ENCODE measurements at places on chromosomes 16 and 17. TPM values are rescaled to one million over a fixed set of nuclear protein-coding genes. Genes with fewer than 3 reads are reported as not detected.

DNA sequence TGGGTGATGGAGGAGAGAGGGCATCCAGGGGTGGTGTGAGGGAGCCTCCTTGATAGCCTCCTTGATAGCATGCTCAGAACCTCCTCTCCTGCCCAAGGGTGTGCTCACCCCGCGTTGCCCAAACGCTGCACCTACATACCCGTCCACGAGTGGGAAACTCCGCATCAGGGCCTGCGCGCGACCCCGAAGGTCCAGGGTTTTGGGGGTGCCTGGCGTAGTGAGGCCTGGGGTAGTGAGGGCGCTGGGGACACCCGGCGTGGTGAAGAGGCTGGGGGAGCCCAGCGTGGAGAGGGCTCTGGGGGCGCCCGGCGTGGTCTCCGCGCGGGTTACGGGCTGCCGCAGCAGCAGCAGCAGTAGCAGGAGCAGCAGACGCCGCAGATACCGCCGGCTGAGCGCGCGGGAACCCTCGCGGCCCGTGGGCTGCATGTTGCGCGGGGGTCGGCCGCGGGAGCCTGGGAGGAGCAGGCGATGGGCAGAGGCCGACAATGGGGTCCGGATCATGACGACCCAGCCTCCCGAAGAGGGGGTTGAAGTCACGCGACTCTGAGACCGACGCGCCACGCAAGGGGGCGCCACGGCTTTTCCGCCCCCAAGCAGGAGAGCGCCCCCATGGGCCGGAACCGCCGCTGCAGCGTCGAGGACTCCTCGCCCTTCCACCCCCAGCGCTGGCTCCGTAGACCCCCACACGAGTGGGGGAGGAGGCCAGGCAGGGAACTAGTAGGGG lies at the start of gene DPEP3:
DPEP3 (minus strand) TSS at position 545 of the 724 bp plus-strand sequence; CDS start at position 426, 119 bp downstream.
- DNase-seq: no peak

The RPRML gene
- total RNA-seq: not detected

DNA sequence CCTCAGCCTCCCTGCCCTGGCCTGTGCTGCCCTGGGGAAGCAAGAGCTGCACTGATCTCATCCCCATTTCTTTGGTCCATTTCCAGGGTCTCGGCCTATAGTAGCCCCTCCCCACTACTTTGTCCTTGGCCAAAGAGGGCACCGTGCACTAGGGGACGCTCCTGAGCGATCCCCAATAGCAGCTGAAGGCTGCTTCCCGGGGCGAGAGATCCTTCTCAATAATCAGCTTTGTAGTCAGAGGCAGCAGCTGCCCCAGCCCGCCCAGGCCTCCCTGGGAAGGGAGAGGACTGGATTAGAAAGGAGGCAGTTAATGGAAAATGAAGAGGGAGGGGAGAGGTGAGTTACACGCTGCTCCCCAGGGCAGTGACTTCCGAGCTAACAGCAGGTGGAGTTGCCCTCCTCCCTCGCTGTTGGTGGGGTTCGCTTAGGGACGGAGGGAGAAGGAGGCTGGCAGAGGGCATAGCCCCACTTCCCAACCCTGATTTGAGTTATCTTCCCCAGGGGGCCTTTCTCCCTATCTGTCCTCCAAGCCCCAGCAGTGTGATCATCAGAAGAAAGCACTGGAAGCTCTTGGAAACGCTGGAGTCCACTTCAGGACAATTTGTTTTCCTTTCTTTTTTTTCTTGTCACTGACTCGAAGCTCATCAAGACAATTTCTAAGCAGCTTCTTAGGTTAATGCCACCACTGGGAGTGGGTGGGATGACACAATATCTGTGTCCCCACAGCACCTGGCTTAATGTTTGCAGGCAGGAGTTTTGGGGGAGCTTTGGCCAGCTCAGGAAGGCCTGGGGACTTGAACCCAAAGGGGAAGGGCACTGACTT lies 2.6 kb downstream of the MXRA7 start:
- no peak for DNase-seq

The EIF3CL gene
- total RNA-seq: 42.2 TPM

DNA sequence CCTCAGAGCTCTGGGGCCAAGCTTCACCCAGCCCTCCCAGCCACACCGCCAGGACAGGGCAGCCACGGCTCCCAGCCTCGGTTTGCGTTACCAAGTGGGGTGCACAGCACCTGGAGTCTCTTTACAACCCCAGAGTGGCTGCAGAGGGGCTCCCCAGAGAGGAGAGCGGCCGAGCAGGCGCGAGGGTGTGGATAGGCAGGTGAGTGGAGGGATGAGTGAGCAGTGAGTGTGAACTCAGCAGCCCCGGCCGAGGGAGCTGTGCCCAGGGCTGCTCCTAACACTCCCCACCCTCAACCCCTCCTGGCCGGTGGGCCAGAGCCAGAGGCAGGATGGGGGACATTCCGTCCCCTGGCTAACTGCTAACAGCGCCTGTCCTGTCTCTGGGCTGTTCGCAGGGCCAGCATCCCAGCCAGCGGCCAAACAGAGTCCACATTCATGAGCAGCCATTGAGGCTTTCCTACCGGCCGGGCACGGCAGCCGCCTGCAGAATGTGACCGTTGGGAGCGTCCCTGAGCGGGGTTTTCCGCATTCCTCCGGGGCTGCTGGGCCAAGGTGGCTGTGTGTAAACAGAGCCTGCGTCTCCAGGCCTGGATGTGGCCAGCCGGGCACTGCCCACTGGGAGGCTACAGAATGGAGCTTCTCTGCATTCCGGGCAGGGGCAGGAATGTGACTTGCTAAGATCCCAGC lies 5.3 kb downstream of the ZNF469 start:
- peak; percentile 58 for DNase-seq

The TBC1D3B gene
- not detected for total RNA-seq

- DNase-seq: peak; percentile 98
Observed at GRCh38 chr17:78862073-78863023, 21.7 kb upstream of the USP36 start.

The CD300LB gene
- not detected for total RNA-seq

- peak; percentile 93 for DNase-seq
Observed at GRCh38 chr17:77002103-77003045, 134.2 kb downstream of the MGAT5B start.

The FAM171A2 gene
- 1.1 TPM for total RNA-seq

The TBC1D3H gene
- total RNA-seq: not detected

- no peak for DNase-seq
Observed at GRCh38 chr17:37174205-37174604, 201.6 kb upstream of the C17orf78 start.

- peak; percentile 22 for DNase-seq
Observed at GRCh38 chr17:6639586-6640535, 650 bp downstream of the KIAA0753 start.

DNA sequence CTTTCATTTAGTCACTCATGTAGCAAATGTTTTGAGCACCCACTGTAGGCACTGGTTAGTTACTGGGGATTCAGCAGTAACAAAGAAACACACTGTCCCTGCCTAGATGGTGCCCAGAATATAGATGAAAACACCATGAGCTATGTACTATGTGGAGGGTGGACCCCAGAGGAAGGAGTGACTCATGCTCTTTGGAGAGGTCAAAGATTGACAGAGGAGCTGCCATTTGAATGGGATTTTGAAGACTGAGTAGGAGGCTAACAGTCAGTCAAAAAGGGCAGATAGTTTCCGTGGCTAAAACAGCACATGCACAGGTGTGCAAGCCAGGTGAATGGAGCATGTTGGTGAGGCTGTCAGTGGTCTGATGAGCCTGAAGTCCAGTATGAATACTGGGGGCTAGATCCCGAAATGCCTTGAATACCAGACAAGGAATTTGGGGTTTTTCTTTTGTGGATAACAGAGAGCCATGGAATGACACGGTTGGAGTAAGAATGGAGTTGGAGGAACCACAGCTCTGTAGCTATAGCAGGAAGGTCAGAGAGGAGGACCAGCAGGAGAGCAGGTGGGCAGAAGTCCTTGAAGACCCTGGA lies 6.1 kb downstream of the IL21R start:
- peak; percentile 66 for DNase-seq

DNA sequence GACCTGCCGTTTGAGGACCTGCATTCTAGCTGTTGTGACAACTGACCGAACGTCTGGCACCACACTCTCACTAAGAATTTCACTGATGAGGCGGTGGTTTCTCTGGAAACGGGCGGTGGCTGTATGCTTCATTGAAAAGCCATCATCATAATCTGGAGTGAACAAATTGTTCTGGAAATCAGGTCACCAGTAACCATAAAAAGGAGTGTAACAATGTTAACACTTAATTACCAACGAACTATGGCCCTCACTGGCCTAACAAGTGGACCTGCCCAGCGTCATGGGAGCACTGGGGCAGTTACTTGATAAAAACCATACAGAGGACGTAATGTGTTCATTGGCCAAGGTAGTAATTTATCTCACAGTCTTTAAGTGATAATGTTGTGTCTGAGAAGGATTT lies 15.4 kb downstream of the SMARCE1 start:
- DNase-seq: no peak

GRCh38 chr17:46917041-46917440 lies 5.9 kb upstream of the GOSR2 start:
- no peak for DNase-seq

The CXCL16 gene
- 0.29 TPM for total RNA-seq

DNA sequence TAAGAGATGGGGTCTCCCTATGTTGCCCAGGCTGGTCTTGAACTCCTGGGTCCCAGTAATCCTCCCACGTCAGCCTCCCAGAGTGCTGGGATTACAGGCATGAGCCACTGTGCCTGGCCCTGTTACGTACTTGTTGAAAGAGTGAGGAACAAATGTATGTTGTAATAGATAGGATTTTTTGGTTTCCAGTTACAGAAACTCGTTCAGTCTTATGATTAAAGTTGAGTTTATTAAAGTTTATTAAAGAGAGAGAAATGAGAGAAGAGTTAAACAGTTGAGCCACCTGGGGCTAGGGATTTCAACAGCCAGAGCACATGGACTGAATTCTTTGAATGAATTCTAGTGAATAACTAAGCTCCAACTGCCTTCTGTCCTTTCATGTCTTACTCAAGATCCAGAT lies 3.7 kb downstream of the TADA2A start:
- no peak for DNase-seq

The EVPL gene
- not detected for total RNA-seq

- DNase-seq: no peak
Observed at GRCh38 chr16:47056688-47057629, 83.5 kb upstream of the DNAJA2 start.

DNA sequence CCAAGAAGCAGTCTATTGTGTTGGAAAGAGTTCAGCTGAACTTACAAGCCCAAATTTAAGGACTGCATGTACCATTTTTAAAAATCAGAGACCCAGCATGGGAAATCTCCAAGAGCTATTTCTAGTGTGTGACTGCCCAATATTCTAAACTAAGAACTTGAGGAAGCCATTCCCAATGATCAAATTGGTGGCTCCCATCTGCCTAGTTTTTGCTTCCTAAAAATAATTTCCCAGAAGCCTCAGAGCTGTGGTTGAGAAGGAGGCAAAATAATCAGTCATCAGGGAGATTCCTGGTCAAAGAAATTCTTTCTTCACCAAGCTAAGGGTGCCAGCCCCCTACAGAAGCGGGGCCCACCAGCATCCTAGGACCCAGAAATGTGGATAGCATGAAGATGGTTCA lies 176.1 kb upstream of the CDH5 start:
- DNase-seq: no peak

DNA sequence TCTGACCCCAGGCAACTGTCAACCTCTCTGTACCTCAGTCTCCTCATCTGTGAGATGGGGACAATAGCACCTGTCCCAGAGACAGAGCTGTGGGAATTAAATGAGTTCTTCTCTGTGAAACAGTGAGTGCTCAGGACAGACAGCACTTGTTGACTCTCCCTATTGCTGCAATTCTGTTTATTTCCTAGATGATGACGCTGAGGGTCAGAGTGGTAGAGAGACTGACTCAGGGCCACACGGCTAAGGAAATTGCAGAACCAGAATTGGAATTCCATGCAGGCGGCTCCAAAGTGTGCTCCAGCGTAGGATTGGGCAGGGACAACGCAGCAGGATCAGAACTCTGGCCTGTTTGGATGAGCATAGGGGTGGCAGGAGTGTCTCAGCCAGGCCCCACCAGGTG lies 302.2 kb downstream of the C16orf95 start:
- no peak for DNase-seq

- peak; percentile 57 for DNase-seq
Observed at GRCh38 chr16:64339052-64339770, 782.7 kb downstream of the CDH11 start.

DNA sequence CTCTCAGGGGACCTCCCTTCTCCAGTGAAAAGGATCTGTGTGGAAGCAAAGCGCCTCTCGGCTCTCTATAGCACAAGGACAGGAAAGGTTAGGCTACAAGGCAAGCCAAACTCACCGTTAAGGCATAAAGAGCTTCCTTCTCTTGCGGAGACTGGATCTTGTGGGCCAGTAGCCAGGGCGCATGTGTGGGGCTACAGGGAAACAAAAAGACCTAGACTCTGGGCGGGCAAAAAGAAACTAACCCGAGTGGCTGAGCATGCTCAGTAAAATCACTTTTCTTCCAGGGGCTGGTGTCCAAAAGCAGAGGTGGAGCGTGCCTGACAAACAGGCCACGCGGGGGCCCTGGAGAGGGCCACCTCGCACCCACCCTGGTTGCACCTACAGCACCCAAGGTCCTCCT lies 16.1 kb downstream of the GGA2 start:
- DNase-seq: no peak

The MT4 gene
- total RNA-seq: not detected

- DNase-seq: peak; percentile 26
Observed at GRCh38 chr17:71764505-71764904, 356.3 kb upstream of the SOX9 start.

DNA sequence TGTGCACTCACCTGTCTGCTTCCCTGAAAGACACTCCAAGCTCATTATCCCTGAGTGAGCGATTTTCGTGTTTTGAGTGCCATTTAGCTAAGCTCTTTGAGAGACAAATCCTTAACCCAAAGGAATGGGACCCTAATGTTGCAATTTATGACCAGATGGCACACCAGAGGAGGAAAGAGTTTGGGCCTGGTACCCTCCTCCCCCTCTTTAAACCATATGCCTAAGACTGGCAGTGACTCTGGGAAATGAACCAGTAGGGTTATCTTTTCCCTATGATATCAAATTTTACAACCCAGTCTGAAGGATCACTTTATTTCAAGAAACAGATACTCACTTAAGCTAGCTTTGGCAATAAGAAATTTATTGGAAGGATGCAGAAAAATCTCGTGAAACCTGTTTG lies 550.4 kb downstream of the TOX3 start:
- DNase-seq: no peak

DNA sequence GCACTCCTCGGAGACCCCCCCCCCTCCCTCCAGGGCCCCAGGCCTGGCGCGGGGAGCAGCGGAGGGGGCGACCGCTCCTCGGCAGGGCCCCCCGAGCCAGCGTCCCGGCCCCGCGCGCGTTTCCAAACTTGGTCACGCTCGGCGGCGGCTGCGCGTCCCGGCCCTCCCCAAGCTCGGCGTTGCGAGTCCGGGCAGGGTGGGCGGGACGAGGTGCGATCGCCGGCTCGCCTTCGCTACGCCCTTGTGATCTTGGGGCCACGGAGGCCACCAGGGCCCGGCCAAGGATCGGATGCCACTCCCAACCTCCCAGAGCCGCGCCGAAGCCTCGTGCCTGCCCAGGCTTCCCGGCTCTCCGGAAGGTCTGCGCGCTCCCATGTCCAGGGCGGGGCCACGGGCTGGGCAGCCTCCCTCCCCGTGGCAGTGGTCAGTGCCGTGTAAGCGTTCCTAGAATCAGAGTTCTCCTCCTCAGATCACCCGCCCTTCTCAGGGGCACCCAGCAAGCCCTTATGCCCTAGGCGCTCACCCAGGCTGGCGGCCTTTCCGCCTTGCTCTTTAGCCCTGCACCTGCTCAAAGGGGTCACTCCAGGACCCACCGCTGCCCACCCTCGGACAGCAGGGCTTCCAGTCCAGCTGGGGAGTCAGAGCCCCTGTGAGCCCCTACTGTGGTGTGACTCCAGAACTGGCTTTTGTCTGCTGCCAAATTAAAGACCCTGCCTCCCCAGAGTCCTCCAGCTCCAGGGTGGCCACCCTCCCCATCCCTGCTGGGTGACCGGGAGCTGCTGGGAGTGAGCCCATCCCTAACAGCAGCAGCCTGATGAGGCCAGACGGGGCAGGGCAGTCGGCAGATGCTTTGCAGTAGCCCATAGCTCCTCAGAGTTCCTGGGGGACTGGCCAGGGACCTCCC lies 12.2 kb upstream of the MRPS23 start:
- peak; percentile 80 for DNase-seq

All from RPMI7951 (cell line).